ENCODE measurements at places on chromosomes 11 and 22.
A peak's percentile ranks its signal among the peaks of the same experiment; 100 is the strongest.

DNA sequence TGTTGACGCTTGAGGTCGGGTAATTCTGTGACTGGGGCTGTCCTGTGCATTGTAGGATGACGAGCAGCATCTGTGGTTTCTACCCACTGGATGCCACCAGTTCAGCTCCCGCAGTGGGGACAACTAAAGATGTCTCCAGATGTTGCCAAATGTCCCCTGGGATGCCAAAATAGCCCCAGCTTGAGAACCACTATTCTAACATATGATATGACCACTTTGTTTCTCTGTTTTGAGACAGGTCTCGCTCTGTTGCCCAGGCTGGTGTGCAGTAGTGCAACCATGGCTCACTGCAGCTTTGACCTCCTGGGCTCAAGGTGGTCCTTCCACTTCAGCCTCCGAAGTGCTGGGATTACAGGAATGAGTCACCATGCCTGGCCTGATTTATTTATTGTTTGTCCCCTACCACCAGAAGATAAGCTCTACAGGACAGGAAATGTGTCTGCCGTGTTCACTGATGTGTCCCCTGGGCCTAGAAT is 4.4 kb upstream of the MEN1 start:
- no peak for DNase-seq

DNA sequence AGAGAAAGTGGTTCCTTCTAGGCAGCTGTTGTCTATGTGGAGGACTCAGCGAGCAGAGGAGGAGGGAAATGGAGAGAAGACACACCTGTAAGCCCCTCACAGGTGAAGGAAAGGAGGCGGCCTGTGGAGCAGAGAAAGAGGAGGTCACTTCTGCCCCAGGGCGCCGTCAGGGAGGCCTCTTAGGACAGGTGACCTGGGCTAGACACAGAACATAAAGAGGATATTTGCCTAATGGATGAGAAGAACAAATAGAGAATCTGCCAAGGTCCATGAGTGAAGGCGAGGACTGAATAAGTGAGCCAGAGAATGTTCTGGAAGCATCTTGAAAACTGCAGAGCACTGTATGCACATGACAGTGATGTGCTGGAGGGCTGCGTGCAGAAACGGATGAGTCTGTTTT is 2.2 kb upstream of the SCUBE1 start:
- DNase-seq = no peak

- DNase-seq = peak; percentile 85
Observed at GRCh38 chr22:43923631-43924464, at the start of gene PNPLA3. TSS of gene PNPLA3 (plus strand) at chr22:43923805. CDS start at chr22:43923912, 107 bp downstream.

- DNase-seq = peak; percentile 83
Observed at GRCh38 chr11:36509694-36510593, at the start of gene TRAF6. TSS of gene TRAF6 (minus strand) at chr11:36510272. CDS start at chr11:36501515, 8,757 bp downstream.

DNA sequence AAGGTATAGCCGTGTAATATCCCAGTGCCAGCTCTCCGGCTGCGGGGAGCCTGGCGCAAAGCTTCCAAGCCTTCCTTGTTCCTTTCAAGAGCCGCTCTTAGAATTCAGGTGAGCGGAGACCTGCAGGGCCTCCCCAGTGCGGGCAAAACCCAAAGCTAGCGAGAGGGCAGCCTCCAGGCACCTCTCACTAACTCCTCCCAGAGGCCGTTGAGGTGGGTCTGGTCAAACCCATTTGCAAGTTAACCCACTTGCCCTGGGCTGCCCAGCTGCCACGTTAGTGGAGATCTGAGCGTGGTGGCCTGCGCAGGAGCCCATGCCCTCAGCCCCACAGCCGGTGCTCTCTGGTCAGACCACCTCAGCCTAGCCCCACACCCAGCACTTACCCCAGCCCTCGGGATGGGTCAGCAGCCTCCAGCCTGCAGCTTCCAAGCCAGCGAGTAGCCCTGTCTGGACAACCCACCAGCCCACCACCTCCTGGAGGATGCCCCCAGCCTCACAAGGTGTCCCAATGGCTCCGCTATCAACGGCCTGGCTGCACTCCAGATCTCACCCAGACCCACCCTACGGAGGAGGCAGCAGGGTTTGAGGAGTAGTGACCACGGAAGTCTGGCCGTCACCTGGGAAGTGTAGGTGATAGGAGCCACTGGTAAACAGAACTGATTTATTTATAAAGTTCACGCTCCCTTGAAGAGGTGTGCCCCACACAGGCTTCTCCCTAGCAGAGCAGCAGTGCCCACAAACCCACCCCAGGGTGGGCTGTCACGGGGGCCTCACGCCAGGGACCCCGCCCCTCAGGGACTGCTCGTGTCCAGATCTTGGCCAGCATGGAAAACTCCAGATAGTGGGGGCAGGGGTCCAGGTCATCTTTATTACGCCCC is 2.3 kb downstream of the ASCL2 start:
- no peak for DNase-seq

DNA sequence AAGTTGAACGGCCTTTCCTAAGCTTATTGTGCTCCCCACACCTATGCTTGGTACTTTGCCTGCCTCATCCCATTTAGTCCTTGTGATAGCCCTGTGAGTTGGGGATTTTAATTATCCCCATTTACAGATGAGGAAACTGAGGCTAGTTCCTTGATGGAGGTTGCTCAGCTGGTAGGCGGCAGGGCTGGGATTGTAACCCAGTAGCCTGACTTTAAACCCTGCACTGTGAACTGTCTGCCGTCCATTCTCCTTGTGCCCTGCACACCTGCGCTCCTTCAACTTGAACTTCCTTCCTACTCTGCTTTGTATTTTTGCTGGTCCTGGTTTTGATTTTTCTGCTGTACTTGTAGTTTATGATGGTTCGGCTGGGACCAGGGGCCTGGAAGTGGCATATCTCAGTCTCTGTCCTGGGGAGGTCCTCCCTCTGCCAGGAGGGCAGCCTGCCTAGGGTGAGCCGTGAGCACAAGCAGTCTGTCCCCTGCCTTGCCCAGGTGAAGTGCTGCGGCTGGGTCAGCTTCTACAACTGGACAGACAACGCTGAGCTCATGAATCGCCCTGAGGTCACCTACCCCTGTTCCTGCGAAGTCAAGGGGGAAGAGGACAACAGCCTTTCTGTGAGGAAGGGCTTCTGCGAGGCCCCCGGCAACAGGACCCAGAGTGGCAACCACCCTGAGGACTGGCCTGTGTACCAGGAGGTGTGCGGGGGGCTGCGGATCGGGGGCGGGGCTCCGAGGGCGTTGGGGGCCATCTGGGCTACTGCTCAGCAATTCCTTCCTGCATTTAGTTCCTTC is 52.4 kb downstream of the CD82 start:
- DNase-seq = no peak

GRCh38 chr11:108873310-108873709 is 208.4 kb downstream of the DDX10 start:
- no peak for DNase-seq

- DNase-seq = no peak
Observed at GRCh38 chr11:8839306-8839956, 71.6 kb upstream of the AKIP1 start.

DNA sequence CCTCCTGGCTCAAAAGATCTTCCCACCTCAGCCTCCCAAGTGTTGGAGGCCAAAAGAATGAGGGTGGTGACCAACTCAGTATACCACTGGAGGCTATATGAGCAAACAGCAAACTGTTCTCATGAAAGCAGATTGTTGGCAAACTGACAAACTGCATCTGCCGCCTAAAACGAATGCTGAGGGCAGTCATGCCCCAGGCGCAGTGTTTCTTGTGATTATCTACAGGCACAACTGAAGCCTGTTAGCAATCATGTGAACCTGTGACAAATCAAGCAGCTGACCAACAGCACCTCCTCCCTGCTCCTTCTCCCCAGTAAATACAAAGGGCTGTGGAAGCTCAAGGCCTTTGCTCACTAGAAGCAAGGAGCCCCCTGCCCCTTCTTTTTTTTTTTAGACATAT is 47.8 kb downstream of the BTBD10 start:
- DNase-seq = no peak

DNA sequence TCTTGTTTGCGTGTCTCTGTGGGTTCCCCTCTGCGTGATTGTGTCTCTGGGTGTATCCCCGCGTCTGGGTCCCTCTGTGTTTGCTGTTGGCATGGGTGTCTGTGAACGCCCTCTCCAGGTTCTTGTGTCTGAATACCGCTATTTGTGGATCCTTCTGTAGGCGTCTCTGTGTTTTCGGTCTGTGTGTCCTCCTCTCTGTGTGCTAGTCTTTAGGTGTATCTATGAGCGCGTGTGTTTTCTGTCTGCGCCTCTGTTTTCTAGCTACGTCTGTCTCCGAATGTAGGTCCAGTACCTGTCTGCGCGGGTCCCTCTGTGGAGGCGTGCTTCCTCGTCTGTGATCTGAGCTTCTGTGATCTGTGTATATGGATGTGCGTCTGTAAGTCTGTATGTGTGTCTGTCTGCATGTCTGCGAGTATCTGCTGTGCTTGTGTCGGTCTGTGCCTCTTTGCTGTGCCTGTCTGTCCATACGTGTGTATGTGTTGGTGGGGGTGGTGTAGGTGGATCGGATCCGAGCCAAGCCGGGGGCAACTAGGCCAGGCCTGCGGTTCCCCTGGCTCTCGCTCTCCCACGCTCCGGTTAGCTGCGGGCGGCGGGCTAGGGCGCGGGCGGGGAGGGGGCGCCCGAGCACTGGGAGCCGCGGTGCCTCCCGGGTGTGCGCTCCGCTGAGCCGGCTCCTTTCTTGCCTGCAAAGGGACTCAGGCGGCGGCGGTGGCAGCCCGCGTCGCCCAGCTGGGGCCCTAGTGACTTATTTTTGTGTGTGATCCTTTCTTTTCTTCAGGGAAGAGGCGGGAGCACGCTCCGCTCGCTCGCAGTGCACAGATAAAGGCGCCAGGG is 105.3 kb upstream of the E2F8 start:
- DNase-seq = peak; percentile 57

DNA sequence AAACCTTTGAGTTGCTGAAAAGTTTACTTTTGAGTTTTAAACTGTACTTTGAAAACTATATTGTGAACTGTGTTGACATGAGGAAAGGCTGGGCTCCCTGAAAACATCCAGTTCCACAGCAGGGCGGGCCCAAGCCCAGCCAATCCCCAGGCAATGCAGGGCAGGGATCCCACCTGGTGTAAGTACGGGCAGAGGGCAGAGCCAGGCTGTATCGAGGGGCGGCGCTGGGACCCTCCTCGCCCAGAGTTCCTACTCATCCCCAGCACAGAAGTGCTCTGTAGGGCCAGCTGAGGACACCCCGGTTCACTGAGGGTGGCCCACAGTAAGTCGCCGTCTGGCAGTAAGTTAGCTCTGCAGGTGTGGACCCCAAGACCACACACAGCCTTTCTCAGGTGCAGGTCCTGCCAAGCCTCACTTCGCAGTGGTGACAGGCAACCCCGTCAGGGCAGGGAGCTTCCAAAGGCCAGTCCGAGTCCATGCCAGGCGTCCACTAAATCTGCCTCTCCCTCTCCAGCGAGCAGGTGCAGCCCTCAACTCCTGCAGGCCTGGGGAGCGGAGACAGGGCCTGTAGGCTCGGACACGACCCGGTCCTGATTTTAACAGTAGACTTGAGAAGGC is 6.3 kb downstream of the RASSF7 start:
- DNase-seq = no peak

GRCh38 chr22:23856721-23857605 is 712 bp upstream of the SLC2A11 start:
- DNase-seq = peak; percentile 35

DNA sequence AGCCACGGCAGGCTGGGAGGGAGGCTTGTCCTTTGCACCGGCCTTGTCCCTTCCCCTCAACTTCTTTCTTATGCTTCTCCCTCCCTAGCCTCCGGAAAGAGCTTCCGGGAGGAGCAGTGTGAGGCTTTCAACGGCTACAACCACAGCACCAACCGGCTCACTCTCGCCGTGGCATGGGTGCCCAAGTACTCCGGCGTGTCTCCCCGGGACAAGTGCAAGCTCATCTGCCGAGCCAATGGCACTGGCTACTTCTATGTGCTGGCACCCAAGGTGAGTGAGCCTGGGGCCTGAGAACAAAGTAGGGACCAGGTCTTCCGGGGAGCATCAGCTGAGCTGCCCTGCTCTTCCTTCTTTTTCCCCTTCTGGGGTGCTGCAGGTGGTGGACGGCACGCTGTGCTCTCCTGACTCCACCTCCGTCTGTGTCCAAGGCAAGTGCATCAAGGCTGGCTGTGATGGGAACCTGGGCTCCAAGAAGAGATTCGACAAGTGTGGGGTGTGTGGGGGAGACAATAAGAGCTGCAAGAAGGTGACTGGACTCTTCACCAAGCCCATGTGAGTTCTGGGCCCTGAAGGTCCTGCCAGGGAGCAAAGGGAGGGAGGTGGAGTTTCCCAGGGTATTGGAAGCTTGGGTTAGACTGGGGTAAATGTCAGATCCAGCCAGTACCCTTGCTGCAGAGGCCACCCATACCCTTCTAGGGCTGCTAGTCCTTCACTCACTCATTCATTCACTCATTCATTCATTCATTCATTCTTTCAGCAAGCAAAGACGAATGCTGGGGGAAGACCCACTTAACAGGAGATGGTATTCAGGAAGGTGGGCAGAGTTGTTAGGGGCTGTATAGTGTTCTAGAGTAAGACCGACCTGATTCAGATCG is 22.6 kb downstream of the ADAMTS15 start:
- DNase-seq = no peak

GRCh38 chr11:3089236-3090061 is 32.2 kb upstream of the CARS1 start:
- DNase-seq = no peak

All from globus pallidus (tissue), 1 donor.